Mesendoderm (in vitro differentiated cells): ENCODE measurements at places on chromosomes 1 and 21.
A peak's percentile ranks its signal among the peaks of the same experiment; 100 is the strongest.

GRCh38 chr1:98387701-98388100 lies 273.8 kb upstream of the SNX7 start:
- no peak for DNase-seq

- no peak for DNase-seq
Observed at GRCh38 chr1:24535778-24536177, 20.1 kb upstream of the NCMAP start.

DNA sequence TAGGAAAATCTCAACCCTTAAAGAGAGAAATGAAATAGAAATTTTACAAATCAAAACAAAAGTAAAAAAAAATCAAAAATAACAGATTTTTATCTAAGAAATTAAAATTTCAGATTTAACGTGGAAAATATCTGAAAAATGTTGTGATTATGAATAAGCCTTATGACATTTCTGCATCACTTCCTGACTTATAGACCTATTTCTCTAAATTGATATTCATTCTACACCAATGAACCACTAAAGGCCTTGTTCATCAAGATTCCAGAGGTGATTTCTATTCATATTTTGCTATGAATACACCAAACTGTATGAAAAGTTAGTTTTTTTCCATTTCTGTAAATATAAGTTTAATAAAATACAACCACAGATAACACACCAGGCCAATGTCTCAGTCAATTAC lies 261.5 kb downstream of the SMYD3 start:
- DNase-seq: no peak

DNA sequence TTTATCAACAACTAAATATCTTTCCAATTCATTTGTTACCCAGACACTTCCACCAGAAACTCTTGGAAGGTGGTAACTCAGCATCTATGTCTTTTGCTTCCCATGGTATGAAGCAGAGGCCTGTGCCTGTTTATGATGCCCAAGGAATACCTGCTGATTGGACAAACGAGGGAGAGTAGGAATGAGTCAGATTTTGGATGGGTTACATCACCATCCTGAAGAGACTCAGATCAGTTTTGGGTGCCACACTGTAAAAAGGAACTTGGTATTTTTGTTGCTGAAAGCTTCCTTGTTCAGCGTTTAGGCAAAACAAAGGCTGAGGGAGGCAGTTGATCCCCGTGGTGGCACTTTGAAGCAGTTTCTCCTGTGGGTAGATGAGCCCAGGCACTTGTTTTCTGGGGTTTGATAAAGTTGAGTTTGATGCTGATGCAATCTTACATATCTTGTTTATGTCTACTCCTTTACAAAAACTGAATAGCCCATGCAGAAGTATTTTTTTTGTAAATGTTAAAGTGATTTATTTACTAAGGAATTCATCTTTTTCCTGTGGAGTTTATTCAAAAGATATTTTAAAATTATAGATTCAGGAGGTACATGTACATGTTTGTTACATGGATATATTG lies 26.7 kb upstream of the CYP4X1 start:
- DNase-seq: peak; percentile 18

- no peak for DNase-seq
Observed at GRCh38 chr1:10607228-10607627, 132.5 kb downstream of the PEX14 start.

DNA sequence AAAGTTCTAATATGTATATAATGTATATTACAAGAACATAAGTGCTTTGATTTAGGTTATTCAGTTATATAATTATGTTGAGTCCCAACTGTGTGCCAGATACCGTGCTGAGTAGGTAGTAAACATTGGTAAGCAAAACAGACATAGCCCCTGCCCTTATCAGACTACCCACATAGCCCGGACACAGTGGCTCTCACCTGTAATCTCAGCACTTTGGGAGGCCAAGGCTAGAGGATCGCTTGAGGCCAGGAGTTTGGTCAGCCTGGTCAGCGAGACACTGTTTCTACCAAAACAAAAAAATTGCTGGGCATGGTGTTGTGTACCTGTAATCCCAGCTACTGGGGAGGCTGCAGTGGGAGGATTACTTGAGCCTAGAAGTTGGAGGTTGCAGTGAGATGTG lies 30.7 kb downstream of the RNF11 start:
- no peak for DNase-seq

DNA sequence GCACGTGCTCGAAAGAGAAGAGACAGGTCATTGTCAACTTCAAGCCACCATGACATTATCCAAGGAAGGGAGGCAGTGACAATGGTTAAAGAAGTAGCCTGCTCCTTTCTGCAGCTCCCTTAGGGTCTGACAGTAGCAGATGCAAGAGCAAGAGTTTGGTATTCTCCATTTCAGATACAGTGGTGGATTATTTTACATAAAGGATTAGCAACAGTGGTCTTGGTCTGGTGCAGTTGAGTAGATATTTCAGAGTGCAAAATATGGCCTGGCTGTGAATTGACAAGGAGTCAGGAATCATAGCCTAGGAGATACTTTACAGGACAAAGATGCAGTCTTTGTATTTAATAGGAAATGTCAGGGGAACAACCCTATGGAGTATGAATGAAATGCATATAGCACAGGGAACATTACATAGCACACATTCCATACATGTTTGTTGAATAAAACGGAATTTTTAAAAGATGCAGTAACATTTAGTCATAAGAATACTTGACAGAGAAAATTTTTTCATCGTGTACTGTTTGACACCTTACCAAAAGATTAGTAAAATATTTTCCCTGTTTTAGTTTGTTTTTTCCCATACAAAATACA lies 41.8 kb downstream of the CHRM3 start:
- DNase-seq: no peak

DNA sequence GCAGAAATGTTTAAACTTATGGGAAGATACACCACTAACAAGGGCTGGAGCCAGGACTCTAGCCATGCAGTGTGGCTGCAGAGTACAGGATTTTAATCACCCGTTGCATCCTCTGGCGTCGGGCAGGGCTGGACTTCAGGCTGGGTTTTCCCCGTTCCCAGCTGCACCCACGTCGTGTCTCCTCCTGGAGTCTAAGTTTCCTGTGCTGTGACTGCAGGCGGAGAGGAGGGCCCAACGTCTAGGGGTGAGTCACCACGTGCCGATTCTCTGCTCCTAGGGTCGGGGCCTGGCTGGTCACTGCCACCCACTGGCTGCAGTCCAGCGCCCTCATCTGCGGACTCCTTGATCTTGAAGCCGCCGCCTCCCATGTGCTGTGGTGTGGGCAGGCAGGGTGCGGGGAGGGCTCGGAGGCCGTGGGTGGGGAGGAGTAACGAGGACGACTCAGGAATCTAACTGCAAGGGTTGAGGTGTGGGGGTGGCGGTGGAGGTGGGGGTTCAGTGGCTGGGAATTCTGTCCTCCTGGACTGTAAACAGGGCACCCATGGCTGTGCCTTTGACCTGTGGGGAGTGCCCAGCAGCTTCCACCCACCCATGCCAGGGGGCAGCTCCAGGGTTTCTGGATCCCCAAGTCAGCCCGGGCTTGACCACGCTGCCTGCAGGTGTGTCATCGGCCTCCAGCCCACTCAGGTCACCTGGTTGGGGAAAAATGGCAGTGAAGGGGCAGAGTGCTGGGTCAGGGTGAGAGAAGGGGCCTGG lies 77.8 kb downstream of the ALPL start:
- DNase-seq: peak; percentile 67

- DNase-seq: no peak
Observed at GRCh38 chr1:247517795-247518612, 18.2 kb downstream of the OR2C3 start.

GRCh38 chr1:109639841-109640184 lies 16.1 kb upstream of the GSTM4 start:
- DNase-seq: no peak

DNA sequence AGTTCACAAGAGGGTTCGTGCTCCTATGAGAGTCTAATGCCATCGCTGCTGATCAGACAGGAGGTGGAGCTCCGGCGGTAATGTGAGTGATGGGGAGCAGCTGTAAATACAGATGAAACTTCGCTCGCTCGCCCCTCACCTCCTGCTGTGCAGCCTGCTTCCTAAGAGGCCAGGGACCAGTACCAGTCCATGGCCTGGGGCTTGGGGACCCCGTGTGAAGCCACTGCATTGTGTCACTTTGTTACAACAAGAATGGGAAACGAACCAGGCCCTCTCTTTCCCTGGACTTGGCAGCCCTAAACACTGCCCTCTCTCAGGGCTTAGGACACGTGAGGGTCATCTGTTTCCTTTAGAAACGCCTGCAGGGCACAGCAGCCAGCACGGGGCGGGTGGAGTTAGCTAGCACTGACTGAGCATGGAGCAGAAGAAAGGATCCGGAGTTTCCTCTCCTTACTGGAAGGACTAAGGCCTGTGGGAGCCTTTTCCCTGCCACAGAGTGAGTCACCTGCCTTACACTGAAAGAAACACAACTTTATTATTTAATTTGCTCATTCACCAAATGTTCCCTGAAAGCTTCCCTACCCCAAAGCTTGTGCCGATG lies 185.2 kb upstream of the TMEM51 start:
- no peak for DNase-seq

DNA sequence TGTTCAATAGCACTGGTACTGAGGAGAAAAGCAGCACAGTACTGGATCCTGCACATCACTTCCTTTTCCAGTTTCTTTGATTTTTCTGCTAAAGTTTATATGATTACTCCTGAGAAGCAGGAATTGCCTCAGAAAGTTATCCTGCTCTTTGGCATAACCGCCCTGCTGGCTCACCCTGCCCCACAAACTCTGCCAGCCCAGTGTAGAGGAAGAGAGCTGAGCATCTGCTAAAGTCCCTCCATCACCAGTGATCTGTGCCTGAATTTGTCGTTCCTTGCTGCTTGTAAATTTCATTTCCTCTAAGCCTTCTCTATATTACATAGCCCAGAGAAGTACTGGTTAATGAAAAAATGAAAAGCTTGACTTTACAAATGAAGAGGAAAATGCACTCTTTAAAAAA lies 87.0 kb upstream of the C1orf21 start:
- no peak for DNase-seq

- no peak for DNase-seq
Observed at GRCh38 chr1:233033361-233033760, 83.0 kb downstream of the NTPCR start.

DNA sequence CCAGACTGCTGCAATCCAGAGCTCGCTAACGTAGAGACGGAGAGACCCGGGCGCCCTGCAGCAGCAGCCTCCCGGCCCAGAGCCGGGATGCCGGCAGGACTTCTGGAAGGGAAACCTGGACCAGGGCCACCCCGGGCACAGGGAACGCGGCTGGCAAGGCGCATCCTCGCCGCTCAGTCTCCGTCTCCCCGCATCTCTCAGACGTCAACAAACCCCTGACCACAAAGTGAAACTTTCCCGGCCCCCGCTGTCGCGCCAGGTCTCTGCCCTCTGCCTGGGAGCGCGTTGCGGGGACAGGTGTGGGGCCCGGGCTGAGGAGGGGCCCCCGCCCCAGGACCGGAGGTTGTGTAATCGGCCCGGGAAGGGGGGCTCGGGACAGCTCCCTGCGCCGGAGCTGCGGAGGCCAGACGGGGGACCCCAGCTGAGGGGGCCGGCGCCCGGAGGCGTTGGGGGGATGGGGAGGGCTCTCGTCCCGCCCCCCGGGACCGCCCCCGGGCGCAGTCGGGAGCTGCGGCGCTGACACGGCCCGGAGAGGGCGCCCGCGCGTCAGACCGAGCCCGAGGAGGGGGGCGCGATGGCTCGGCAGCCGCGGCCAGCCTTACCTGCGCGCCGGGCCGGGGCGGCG lies 116.6 kb upstream of the HIVEP3 start:
- DNase-seq: peak; percentile 57

DNA sequence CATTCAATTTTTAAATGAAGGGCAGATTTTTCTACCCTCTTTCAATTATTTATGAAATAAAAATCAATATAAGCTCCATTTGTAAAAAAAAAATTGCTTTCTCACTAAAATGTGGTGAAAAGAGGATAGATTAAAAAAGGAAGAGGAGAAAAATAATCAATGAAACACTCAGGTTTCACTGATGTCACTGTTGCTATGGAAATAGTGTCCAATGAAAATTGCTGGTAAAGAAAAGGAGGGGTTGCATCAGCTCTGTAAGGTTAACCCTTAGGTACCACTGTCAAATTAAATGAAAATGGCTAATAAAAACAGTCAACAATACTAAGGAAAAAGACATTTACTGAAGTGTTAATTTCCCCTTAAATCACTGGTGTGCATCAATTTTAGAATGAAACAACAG lies 91.6 kb upstream of the TTC39A start:
- DNase-seq: peak; percentile 91

DNA sequence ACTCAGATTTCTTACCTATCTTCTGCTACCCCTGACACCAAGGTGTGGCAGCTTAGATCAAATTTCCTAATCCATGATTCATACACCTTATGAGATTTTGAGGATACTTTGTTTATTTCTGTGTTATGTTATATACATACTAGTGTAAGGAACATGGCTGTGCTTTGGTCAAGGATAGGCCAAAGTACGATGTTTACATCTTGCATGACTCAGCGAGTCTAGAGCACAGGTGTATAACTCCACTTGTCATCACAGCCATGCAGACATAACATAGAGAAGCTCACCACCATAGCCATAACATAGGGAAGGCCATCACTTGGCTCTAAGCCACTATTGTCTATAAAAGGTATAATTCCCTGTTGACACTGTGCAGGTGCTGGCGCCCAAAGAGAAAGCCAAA lies 61.2 kb downstream of the GBP6 start:
- no peak for DNase-seq

DNA sequence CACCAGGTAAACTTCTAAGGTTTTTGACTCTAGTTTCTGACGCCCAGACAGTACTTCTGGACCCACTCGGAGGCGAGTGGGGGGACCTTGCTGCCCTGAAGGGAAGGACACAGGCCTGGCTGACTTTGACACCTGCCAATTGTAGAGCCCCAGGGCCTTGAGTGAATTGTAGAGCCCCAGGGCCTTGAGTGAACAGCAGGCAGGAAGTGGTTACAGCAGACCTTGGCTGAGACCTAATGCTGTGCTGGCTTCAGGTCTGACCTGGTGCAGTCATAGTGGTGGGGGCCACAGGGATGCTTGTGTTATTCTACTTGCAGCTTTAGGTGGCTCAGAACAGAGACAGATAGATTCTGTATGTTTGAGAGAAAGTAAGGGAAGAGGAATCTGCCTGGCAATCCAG lies 344.3 kb downstream of the DUSP10 start:
- DNase-seq: no peak

DNA sequence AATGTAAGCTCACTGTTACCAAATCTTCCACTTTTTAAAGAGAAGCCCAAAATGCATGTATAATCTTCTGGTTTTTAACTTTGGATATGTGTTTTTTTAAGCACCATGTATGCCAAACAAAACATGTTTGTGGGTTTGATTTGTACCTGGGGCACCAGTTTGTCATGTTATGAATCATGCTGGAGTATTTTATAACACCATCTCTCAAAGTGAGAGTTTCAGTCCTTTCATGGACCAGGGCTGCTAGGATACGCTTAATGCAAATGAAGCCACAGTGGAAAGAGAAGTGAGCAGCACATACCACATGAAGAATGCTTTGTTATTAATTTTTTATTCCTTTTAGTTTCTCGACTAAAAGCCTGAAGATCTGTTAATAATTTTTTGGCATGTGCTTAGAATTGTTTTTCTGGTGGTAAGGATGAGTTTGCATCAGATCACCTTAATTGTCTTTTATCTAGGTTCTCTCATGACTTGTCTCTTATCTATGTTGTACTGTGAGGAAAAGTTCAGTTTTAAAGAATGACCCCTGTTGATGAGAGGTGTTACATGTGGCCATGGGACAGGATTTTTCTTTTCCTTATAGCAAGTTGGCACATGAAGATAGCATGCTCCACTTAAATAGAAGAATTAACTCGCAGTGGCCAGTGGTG lies 2.0 kb upstream of the RABGAP1L start:
- no peak for DNase-seq

- no peak for DNase-seq
Observed at GRCh38 chr1:68103884-68104554, 53.6 kb upstream of the DIRAS3 start.
